Stimulated activated CD8-positive, alpha-beta memory T cell treated with anti-CD3 and anti-CD28 coated beads, Interleukin-2, amount 100 ng/mL, for 1 hour (primary cell): ENCODE measurements at places on chromosomes 12 and 14.

DNA sequence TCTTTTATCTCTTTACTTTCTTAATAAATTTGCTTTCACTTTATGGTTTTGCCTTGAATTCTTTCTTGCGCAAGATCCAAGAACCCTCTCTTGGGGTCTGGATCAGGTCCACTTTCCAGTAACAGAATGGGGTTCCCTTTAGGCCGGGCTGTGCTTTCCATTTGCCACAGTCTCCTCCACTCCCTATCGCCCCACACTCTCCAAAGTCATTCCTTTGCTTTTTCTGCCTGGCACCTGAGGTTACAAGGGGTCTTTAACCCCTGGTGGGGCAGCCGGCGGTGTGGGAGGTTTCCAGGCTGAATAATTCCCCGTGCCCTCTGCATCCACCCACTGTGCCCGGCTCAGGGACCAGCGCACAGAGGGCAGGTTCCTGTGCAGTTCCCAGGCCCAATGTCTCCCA, 42.9 kb upstream of the LHX5 start:
- DNase-seq: no peak

DNA sequence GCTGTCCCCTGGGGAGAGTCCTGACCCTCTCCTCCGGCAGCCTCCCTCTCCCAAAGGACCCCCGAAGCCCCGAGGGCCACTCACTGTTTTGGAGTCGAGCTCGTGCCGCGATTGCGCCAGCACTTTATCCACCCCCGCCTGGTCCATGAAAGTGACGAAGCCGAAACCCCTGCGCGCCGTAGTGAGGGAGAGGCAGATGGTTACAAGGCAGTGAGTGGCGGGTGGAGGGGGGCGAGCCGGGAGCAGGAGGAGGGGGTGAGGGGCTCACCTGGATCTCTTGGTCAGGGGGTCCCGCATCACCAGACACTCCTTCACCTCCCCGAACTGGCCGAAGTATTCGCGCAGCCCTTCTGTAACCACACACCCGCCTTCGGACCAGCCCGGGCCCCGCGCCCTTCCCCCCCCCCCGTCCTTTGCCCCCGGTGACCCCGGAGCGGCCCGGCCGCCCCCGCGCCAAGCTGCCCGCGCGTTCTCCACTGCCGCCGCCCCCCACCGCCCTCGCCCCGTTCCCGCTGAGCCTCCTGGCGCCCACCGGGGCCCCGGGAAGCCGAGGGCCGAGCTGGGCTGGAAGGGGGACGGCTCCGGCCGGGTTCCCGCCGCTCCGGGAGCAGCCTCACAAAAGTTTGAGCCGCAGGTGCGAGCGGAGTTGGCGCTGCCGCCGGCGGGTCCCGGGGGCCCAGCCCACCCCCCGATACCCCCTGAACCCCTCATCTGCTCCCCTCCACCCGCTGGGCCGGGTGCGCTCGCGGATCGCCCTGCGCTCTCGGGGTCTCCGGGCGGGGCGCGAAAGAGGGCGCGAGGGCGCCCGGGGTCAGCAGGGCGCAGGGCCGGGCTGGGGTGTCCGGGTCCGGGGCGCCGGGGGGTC, 808 bp downstream of the MSI1 start:
- no peak for DNase-seq

- DNase-seq: no peak
These were observed 580.2 kb downstream of the ETNK1 start for GRCh38 chr12:23204933-23205778.

GRCh38 chr14:36757734-36758601, 96.3 kb downstream of the PAX9 start:
- no peak for DNase-seq

GRCh38 chr12:79659961-79660431, 30.8 kb downstream of the PAWR start:
- DNase-seq: no peak

DNA sequence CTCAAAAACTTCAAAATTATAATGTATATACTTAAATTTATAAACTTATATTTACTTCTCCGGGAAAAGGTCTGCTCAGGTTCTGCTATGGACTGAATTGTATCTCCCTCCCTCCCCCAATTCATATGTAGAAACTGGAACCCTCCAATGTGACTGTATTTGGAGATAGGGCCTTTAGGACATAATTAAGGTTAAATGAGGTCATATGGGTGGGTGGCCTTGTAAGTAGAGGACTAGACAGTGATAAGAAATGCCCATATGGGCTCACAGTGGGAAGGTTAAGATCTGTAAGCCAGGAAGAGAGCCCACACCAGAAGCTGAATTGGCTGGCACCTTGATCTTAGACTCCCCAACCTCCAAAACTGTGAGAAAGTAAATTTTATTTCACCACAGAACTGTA, 84.5 kb downstream of the TAOK3 start:
- no peak for DNase-seq

DNA sequence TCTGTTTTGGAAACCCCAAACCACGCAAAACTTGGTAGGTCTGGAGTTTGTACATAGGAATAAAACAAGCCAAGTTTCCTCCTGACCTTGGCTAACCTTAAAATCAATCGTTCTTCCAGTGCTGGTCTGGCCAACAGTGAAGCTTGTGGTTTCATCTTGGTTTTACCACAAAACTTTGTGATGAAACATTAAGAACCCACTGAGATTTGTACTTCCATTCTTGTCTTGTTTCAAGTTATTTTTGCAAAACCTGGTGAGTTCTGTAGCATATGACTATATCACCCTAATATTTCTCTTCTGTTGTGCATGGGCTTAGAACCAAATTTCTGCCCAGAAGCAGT, 26.4 kb downstream of the SIX1 start:
- no peak for DNase-seq

DNA sequence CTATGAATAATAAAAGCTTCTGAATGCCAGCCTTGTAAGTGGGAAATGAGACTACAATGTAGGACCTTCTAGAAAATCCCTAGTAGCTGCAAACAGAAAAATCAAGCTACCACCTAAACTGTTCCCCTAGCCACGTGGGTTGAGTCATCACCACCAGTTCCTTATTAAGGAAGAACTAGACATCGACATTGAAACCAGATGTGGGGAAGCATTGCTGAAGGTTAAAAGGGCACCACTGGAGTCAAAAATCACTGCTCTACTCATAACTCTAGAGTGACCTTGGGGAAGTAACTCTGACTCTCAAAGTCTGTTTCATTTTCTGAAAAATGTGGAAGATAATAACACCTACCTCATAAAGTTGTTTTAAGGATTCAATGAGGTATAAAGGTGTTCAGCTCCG, 9.4 kb upstream of the CNIH1 start:
- DNase-seq: no peak

GRCh38 chr12:3698218-3698974, 54.5 kb downstream of the CRACR2A start:
- DNase-seq: no peak

DNA sequence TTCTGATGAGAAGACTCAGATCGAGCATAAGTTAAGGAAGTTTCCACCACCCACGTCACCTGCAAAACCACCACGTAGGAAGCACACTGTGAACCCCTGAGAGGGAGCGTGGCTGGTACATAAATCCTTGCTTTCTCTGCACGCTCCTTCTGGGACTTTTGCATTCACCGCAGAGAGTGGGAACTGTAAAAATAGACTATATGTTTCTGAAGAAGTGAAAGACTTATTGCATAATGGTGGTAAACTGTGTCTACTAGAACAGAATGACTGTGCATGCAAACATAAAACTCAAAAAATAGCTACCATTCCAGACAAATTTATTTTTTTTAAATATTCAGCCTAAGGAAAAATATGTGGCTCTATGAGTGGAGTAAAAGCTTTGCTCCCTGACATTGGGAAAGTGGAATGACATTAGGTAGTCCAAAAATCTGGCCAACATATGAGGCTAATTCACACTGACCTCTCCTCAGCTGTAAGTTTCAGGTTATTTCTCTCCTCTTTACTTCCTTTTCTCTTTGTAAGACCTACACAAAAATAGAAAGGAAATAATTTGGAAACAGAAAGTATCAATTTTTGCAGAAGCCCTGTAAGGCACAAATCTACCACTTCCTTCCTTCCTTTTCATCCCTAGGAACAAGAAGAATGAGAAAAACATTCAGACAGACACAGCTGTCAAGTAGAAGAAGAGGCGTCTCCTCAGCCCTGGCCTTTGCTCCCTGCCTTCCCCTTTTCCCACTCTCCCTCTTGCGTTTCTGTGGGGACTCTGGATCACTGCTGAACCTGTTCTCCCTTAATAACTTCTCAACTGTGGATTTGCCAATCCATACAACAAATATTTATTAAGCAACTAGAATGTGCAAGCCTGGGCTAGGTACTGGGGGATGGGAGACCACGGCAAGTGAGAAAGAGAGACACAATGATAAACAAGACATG, 264.3 kb upstream of the FOXN3 start:
- DNase-seq: no peak

GRCh38 chr12:19012965-19013364, 116.6 kb upstream of the PLEKHA5 start:
- no peak for DNase-seq

DNA sequence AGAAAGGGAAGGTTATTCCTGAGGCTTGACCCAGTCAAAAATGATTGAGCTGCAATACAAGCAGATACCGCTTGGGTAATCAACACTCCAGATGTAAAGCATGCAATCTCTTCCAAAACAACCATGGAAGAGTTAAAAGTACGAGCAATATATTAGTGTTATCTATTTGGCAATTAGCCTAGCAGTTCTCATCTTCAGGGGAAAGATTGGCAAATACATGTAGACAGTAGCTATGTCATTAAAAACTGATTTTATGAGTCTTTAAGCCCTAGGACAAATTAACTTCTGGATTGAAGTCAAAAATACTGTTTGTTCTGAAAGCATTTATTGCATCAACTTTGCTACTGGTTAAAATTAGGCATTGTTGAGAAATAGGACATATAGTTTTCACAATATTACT, 9.3 kb upstream of the GYS2 start:
- no peak for DNase-seq

DNA sequence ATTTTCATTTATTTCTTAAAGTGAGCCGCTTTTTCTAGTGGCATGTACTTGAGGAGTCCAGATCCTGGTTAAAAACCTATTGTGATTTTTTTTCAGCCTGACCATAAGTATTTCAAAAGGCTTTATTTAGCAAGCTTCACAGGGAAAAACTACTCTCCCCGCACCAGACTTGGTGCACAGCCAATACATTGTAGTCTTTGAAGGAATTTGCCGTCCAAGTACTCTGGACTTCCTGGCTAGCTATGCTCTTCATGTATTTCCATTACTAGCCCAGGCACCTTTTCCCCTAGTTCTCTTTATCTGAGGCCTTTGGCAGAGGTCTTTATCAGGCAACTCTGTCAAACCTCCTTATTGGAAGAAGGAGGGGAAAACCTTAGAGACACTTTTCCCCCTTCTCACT, 234.7 kb downstream of the CCDC91 start:
- no peak for DNase-seq

- DNase-seq: no peak
These were observed 132.2 kb upstream of the TMTC2 start for GRCh38 chr12:82554529-82554928.

GRCh38 chr12:118704527-118705241, 276.7 kb upstream of the SRRM4 start:
- no peak for DNase-seq

GRCh38 chr14:104794099-104794498, 1.4 kb downstream of the AKT1 start:
- DNase-seq: peak; percentile 20

- DNase-seq: no peak
These were observed 2.6 kb downstream of the GPR68 start for GRCh38 chr14:91241863-91242262.

DNA sequence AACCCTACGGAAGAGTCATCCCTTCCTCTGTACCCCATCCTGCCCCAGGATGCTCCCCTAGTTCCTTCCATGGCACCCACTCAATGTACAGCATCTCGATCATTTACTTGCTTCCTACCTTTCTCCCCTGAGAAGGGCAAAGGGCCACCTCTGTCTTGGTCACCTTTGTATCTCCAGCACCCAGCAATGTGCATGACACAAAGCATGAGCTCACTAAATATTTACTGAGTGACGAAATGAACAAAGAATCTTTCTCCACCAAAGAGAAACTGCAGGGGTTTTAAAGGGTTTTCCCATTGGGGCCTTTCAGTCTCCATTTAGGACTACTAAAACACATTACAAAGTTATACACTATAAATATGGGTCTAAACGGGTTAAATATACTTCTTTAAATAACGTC, 30.6 kb downstream of the ATG14 start:
- no peak for DNase-seq

DNA sequence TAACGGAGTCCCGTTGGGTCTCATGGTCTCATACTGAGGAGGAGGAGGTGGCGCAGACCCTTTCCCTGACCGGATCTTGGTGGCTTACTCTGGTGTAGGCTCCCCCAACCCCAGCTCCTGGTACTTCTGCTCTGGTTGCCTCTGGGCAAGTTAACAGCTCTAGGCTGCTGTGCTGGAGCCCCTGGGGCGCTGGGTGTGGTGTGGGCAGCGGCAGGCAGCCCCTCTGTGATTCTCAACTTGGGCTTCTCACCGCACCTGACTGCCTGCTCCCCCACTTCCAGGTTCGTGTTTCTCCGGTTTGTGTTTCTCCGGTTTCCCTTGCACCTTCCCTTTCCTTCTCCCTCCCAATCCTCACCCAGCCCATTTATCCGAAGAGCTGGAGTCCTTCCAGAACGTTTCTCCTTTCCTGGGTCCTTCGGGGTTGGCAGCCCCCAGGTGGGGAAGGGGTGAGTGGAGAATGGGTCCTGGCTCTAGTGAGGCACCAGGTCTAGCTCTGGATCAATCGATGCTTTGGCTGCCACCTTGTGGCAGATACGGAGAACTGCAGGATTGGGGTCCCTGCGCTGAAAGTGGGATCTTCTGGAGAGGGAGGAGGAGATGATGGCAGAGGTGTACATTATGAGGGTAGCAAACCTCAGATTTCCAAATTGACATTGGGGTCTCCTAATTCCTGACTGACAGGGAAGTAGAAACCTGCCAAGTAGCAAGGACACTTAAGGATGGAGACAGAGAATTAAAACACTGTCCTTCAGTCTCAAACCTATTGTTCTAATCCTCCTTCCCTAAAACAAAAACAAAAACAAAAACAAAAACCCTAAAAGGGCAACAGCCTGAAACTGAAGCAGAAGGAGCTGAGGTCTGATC, 8.3 kb downstream of the CISTR start:
- DNase-seq: peak; percentile 34

DNA sequence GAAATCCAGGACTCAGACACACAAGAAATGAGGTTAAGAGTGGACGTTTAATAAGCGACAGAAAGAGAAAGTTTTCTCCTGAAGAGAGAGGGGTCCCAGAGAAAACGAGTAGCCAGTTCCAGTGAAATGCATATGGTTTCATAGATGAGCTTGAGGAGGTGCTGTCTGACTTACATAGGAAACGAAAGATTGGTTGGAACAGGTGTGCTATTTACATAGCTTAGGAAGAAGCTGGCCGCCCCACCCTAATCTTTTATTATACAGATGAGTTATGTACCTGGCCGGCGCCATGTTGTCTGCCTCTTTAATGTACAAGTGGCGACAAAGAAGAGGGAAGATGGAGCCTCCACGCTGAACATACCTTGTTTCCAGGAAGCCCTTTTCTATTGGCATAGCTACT, 223.0 kb downstream of the SLC6A15 start:
- DNase-seq: no peak

GRCh38 chr12:48899651-48900050, 25.6 kb downstream of the FKBP11 start:
- no peak for DNase-seq

DNA sequence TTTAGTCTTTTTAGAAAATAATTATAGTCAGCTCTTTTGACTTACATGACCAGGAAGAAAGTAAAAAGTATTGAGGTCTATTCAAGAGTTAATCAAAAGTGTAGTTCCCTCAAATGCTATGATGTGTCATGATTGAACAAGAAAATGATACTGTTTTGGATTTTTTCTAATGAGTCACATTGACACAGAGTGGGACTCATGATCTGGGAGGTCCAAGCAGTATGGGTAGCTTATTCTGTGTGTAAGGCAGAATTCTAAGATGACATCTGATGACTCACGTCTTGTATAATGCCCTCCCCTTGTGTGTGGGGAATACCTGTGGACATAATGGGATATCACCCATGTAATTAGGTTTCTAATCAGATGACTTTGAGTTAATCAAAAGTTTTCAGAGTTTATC, 178.1 kb upstream of the DDHD1 start:
- no peak for DNase-seq
